ENCODE measurements at places on chromosomes 4 and X.

DNA sequence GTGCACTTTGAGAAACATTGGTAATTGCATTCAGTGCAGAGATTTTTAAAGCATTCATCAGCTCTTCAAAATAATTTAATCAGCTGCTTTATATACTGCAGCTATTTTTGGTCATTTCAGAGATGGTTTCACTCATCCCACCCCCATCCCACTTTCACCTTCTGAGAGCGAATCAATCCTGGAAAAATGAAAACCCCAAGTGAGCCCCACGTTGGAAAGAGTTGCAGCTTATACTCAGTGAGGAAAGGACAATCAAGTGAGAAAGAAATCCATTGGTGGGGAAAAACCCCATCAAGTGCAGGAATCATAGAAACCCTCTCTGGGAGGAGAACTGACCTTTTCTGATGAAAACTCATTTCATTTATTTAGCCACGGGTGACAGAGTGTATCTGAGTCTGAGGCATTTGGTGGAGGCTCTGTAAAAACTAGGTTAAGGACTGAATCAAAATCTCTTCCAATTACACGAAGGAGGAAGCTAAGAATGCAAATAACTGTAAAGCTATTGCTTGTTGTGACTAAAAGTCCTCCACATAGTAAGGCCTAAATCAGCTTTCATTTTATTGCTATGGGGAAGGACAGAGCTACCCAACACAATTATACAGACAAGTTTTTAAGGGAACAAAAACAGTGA is 240.4 kb upstream of the PGRMC2 start:
- DNase-seq, result no peak

DNA sequence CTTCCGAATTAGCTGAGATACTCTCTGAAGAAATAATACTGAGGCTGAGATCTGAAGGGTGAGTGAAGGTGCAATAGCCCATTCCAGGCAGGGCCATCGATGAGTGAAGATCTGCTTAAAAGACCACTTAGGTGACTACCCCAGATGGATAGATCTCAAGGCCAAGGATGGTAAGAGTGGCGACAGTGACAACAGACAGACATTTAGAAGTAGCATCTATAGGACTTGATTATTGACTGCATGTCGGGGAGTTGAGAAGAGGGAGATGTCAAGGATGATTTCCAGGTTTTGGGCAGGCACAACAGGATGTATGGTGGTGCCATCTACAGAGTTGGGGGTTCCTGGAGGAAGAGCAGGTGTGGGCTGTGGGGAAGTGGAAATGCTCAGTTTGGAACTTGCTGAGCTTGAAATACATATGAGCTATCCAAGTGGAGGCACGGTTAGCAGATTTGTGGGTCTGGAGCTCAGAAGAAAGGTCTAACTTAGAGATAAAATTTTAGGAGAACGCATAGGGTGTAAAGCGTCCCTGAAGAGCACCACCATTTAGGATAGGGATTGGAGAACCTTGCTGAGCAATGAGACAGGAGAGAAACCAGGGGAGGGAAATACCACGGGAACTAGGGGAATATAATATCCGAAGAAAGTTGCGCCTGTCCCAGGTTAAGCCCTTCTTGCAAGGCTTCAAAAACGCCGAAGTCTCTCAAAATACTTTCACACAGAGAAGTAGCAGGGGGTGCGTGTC is 688 bp downstream of the UFSP2 start:
- DNase-seq, result peak; percentile 72

DNA sequence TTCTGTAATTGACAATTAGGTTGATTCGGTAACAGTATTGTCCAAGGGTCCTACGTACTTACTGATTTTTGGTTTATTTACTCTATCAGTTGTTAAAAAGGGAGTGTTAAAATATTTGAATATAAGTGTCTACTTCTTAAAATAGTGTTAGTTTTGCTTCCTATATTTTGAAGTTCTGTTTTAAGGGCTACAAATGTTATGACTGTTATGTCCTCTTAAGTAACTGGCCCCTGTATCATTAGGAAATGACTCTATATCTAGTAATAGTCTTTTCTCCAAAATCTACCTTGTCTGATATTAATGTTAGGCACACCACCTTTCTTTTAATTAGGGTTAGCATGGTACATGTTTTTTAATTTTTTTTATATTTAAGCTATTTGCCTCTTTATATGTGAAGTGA is 30.1 kb downstream of the ANKRD50 start:
- DNase-seq, result no peak

DNA sequence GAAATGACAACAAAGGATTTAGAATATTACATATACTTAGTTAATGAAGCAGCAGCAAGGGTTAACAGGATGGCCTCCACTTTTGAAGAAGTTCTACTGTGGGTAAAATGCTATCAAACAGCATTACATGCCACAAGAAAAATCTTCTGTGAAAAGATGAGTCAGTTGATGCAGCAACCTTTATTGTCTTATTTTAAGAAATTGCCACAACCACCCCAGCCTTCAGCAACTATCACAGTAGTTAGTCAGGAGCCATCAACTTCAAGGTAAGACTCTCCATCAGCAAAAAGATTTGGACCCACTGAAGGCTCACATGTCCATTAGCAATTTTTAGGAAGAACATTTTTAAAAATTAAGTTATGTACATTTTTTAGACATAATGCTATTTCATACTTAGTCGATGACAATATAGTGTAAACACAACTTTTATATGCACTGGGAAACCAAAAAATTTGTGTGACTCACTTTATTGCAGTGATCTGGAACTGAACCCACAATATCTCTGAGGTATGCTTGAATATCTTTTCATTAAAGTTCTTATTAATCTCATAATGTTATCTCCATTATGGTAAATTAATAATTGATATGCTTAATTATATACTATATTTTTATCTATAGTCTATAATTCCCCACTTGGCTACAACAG is 81.2 kb downstream of the SPCS3 start:
- peak; percentile 55 for DNase-seq

- DNase-seq, result no peak
Observed at GRCh38 chr4:124104101-124104500, 608.4 kb downstream of the ANKRD50 start.

DNA sequence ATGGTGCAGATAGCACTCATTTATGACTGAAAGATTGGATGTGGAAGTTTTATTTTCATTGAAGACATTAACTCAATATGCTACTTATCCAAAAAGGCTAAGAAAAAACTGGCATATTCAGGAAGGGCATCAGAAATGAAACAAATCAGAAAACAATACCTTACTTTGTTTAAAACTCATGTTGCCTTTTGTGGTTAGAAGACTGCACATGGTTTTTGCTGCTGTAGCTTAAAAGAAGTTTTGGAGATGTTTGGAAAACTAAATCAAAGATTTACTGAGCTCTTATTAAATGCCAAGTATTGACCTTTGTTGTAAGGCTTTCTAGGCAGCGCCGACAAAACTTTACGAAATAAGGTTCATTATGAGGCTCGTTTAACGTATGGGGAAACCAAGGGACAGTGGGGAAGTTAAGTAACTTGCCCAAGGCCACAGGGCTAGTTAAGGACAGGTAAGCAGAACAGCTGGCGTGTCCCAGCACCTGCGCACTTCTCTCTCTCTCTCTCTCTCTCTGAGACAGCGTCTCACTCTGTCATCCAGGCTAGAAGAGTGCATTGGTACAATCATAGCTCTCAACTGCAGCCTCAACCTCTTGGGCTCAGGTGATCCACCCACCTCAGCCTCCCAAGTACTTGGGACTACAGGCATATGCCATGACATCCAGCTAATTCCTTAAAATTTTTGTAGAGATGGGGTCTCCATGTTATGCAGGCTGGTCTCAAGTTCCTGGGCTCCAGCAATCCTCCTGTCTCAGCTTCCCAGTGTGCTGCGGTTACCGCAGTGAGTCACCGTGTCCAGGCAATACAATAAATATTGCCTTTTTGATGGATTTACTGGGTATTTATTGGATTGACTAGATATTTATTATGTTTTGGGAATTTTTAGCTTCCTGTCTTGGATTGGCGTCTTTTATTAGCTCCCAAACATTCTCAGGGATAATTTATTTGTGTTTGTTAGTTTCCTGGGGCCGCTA is 16.1 kb downstream of the LRP2BP start:
- no peak for DNase-seq

- DNase-seq, result peak; percentile 37
Observed at GRCh38 chr4:99885063-99885664, 9.1 kb downstream of the LAMTOR3 start.

GRCh38 chr4:186688150-186688943 is 35.3 kb downstream of the FAT1 start:
- DNase-seq, result no peak

DNA sequence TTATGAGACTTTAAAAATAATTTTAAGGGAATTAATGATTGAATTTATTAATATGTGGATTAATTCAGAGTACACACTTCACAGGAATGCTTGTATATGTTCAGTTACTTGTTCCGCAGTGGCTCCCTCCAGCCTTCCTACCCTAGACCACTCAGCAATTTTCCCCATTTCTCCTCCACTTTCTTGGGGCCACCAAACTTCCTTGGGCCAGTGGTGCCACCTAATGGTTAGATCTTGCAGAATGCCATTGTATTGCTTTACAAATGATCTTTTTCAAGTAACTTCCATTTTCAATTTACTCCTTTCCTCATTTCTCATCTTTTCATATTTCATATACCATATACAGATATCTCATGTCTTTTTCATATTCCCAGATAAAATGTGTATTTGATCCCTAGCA is 3.6 kb upstream of the RNF175 start:
- no peak for DNase-seq

DNA sequence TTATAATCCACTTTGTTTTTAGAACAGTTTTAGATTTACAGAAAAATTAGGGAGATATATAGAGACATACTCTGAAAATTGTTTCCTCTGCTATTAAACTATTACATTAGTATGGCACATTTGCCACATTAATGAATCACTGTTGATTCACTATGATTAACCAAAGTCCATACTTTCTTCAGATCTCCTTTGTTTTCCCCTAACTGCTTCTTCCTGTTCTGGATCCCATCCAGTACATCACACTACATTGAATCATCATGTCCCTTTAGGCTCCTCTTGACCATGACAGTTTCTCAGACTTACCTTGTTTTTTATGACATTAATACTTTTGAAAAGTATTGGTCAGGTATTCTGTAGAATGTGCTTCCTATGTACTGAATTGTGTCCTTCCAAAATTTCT is 109.2 kb upstream of the EDNRA start:
- DNase-seq, result peak; percentile 77

- no peak for DNase-seq
Observed at GRCh38 chrX:136961594-136962135, 72.1 kb downstream of the GPR101 start.

- DNase-seq, result no peak
Observed at GRCh38 chr4:8414377-8414776, 26.1 kb downstream of the ACOX3 start.

DNA sequence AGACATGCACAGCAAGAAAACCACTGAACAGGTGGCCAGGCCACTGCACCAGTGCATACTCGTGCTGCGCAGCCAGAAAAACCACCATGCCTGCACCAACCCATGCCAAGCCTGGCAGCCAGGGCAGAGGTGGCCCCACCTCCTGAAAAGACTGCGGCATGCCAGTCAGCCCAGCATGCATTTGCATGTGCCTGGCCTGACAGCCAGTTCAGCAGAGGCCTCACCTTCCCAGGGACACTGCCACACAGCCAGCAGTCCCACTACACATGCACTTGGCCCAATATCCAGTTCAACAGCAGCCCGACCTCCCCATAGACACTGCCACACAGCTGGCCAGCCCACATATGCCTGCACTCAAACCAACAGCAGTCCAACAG is 43.5 kb upstream of the DDX60 start:
- no peak for DNase-seq

DNA sequence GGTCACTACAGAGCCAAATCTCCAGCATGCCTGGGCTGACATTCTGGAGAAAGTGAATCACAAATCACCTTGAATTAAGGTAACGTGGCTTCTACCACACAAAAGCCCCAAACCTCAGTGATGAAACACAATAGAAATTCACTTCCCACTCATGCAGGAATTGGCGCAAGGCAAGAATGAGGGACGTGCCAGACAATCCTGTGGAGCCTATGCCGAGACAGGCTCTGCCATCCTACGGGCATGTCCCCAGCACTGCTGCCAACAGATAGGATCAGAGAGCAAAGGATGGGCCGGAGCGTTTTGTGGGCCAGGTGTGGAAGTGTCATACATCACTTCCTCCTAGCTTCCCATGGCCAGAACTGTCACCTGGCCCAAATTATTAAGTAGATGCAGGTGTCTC is 118.0 kb downstream of the IRF2 start:
- no peak for DNase-seq

GRCh38 chr4:116688536-116688935 is 396.8 kb downstream of the TRAM1L1 start:
- no peak for DNase-seq

- DNase-seq, result no peak
Observed at GRCh38 chr4:82823062-82823461, 24.5 kb upstream of the SCD5 start.

DNA sequence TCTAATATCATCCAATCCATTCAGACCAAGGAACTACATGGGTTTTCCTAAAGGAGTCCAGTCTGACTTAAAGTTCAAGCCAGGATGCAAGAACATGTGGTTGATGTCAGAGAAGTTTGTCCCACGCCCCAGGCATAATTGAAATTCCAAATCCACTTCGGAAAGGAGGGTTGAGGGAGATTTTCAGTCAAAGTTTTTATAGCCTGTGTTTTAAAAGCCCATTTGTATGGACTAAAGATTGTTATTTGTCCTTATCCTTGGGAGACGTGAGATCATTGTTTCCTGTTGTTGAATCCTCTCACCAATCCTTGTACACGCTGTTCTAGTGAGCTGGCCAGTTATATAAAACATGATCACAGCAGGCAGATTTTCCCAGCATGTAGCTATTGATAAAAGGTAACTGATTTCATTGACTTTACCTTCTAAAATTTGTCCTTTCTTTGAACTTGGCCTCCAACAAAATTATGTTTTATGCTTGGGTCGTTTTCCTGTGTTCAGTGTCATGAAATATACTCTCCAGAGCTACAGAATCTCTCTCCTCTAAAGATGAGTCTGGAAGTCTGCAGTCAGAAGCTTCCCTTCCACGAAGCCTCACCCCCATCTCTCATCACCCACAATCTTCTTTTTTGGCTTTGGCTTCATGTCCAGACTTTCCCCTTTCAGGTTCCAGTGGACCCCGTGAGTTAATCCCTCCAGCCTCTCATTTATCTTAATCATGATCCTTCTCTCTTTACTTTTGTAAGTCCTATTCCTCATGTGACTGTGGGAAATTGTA is 92.9 kb downstream of the ATP10D start:
- no peak for DNase-seq

GRCh38 chr4:76611616-76612207 is 176.7 kb downstream of the SHROOM3 start:
- DNase-seq, result peak; percentile 58

DNA sequence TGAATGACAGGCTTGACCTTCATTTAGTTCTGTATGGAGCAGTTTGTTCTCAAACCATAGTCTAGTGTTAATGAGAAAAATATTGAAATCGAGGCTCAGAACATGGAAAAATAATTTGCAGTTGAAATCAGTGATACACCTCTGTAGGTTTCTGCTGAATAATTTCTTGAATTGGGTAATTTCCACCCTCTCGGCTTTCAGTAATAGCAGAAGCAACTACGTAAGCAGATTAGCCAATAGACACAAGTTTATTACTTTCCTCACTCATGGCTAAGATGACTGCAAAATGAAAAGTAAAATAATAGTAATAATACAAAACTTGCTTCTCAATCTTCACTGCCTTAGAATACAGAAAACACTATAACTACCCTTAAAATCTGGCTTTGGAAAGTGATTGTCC is 46.0 kb downstream of the USP38 start:
- DNase-seq, result no peak
